ENCODE measurements at places on chromosomes 2 and 18. TPM values are rescaled to one million over a fixed set of nuclear protein-coding genes. Genes with fewer than 3 reads are reported as not detected.

Gene FKBP7
- 0.37 TPM for total RNA-seq

Gene MYOM1
- 6.0 TPM for total RNA-seq

Gene ATOH8
- 32.6 TPM for total RNA-seq

Gene TOGARAM2
- total RNA-seq, result 0.79 TPM

Gene PLEKHH2
- total RNA-seq, result 14.9 TPM

Gene KYNU
- total RNA-seq, result 1.2 TPM

Gene DSG1
- 0.16 TPM for total RNA-seq

Gene NEU4
- 77.0 TPM for total RNA-seq

Gene ALPG
- not detected for total RNA-seq

Gene ZNF532
- 26.9 TPM for total RNA-seq

Gene ZSWIM2
- not detected for total RNA-seq

Gene OSBPL1A
- total RNA-seq, result 69.4 TPM

Gene PPP1R1C
- not detected for total RNA-seq

Gene LINC00305
- not detected for total RNA-seq

Gene CPO
- not detected for total RNA-seq

Gene PRKAG3
- total RNA-seq, result not detected

Gene PNKD
- 14.3 TPM for total RNA-seq

Gene SERPINB3
- total RNA-seq, result not detected

Gene BOLL
- total RNA-seq, result not detected

Gene IL18RAP
- 12.1 TPM for total RNA-seq

Gene ALPI
- total RNA-seq, result 16.0 TPM

Gene CHRNG
- total RNA-seq, result not detected

Gene KCNK3
- 0.37 TPM for total RNA-seq

Gene TUBA4B
- not detected for total RNA-seq

Gene DSG4
- not detected for total RNA-seq

Gene PLEK
- 3.0 TPM for total RNA-seq

Gene TNFRSF11A
- total RNA-seq, result 59.9 TPM

Gene SMYD5
- 6.4 TPM for total RNA-seq

Gene LOXHD1
- not detected for total RNA-seq

Gene CD8B2
- not detected for total RNA-seq

Gene RAD51AP2
- total RNA-seq, result not detected

Gene SLC38A11
- total RNA-seq, result 12.0 TPM

Gene ANKMY1
- 27.8 TPM for total RNA-seq

Gene GPR35
- total RNA-seq, result 167 TPM

Gene SUPT7L
- 43.6 TPM for total RNA-seq

Gene MC4R
- not detected for total RNA-seq

Gene KCNE4
- 2.2 TPM for total RNA-seq

Gene SIX3
- total RNA-seq, result not detected

Gene RSAD2
- total RNA-seq, result 7.1 TPM

Gene TDRD15
- 0.32 TPM for total RNA-seq

Gene LYG2
- total RNA-seq, result not detected

Gene ANKRD29
- total RNA-seq, result 1.00 TPM

Gene POTEE
- not detected for total RNA-seq

Gene CPLX4
- total RNA-seq, result not detected

Gene GRB14
- not detected for total RNA-seq

Gene EFHD1
- total RNA-seq, result not detected

Gene GKN2
- not detected for total RNA-seq

Gene GCG
- total RNA-seq, result 26.8 TPM

Gene TRIM54
- total RNA-seq, result 1.2 TPM

Gene CELF4
- not detected for total RNA-seq

Gene CAPN14
- total RNA-seq, result not detected

Gene LCT
- total RNA-seq, result not detected

Gene CBLN2
- total RNA-seq, result 0.75 TPM
